Left colon (tissue), 2 donors: ENCODE measurements at places on chromosomes 3 and 15.

GRCh38 chr15:99683000-99683670, 50.1 kb downstream of the LYSMD4 start:
- DNase-seq: no peak

DNA sequence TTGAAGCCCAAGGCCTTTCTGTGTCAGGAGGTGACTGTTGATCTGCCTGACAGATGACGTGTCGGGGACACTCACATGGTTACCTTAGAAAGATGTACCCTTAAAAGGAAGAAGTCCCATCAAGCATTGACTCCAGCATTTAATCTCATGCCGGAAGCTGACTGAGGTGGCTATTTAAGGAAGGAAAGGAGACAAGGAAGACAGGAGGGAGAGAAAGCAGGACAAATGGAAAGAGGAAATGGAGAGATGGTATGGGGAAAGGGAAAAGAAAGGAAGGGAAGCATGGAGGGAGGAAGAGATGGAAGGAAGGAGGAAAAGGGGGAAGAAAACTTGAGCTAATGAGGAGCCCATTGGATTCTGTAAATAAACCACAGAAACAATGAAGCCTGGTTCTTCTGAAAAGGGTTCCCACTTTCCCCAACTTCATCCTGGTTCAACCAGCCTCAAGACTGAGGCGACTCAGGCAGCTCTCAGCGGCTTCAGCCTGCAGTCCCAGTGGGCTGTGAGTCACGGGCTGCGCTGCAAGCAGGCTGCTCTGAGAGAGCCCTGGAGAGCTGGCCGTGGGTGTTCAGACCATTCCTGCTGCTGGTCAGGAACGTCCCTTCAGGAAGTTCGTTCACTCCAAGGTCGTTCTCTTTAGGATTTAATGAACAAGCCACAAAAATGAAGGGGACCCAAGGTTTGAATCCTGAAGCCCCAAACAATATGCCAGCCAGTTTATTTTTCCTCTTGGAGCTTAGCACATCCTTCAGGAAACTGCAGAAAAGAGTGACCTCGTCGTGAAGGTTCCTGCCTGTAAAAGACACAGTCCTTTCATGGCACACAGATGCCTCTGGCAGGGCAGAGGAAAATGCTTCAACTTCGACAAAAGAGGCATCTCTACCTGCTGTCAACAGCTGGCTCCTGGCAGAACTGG, 69.6 kb upstream of the THBS1 start:
- DNase-seq: no peak

GRCh38 chr3:120192579-120192978, 92.4 kb downstream of the GPR156 start:
- no peak for DNase-seq

GRCh38 chr15:71939981-71940588, 129.7 kb downstream of the NR2E3 start:
- DNase-seq: no peak
